A549 treated with CpdA at 1 μM for 4 hours (cell line): ENCODE measurements at places on chromosomes 4 and X. TPM values are rescaled to one million over a fixed set of nuclear protein-coding genes. Genes with fewer than 3 reads are reported as not detected.

The ASB12 gene
- total RNA-seq: 0.03 TPM in 1 of 5 replicates, not detected in the others

The ANK2 gene
- total RNA-seq: 0.75 to 0.93 TPM (median 0.84 TPM) in 5 replicates

The TLL1 gene
- total RNA-seq: 0.05 to 0.40 TPM (median 0.09 TPM) in 5 replicates

The SLC16A2 gene
- 25.0 to 31.5 TPM (median 25.2 TPM) in 5 replicates for total RNA-seq

The NUP54 gene
- 24.9 to 43.7 TPM (median 26.4 TPM) in 5 replicates for total RNA-seq

The MAGEA12 gene
- 0.08 to 0.19 TPM (median 0.16 TPM) in 5 replicates for total RNA-seq

The ARMCX6 gene
- 42.0 to 46.9 TPM (median 46.6 TPM) in 5 replicates for total RNA-seq

The GUCY1B1 gene
- 0.12 to 0.31 TPM (median 0.20 TPM) in 5 replicates for total RNA-seq

The TLR1 gene
- 0.64 to 1.4 TPM (median 0.83 TPM) in 5 replicates for total RNA-seq

The FAM236D gene
- total RNA-seq: not detected in 5 replicates

The HSD17B13 gene
- total RNA-seq: 0.05 to 0.12 TPM (median 0.09 TPM) in 4 of 5 replicates, not detected in the other

The OTC gene
- not detected in 5 replicates for total RNA-seq

The CLGN gene
- 5.0 to 7.0 TPM (median 5.2 TPM) in 5 replicates for total RNA-seq

The BTK gene
- total RNA-seq: 0.09 to 0.24 TPM (median 0.15 TPM) in 5 replicates

The EDNRA gene
- 0.30 to 0.55 TPM (median 0.35 TPM) in 5 replicates for total RNA-seq

The RHOXF2B gene
- not detected in 5 replicates for total RNA-seq
